Activated CD8-positive, alpha-beta memory T cell treated with anti-CD3 and anti-CD28 coated beads for 1 hour (primary cell): ENCODE measurements at places on chromosomes 2 and 18.

DNA sequence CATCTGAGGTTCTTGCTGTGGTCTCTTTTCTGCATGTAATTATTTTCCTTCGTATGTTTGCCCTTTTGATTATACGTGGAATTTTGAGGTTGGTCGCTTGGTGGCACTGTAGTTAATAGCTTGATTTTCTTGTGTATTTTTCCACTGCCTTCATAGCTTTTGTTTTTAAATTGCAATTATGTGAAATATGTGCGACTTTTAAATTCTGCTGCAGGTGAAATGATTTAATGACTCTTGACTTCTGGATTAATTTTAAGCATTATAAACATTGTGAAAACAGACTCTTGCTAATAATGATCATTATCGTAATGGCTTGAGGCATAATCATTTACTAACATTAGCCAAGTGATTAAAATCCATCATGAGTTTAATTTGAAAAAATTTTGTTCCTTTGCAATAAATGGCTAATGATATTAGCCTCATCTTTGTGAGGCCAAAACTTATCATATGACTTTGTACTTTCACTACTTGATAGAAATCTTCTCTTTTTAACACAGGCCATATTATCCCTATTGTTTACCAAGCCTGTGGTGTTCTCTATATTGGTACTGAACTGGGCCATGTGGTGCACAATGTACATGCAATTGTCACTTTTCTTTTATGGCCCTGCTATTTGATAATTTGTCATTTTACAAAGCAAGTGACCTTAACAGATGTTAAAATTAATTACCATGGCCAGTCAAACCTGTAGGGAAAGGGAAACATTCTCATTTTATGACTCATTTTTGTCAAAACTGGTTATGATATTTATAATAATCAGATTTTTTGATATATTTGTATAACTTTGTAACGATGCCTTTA is 62.8 kb upstream of the NEUROD1 start:
- no peak for DNase-seq

- no peak for DNase-seq
Observed at GRCh38 chr2:767440-767839, 90.2 kb upstream of the TMEM18 start.

- no peak for DNase-seq
Observed at GRCh38 chr18:50465211-50466153, 90.6 kb downstream of the SKA1 start.

DNA sequence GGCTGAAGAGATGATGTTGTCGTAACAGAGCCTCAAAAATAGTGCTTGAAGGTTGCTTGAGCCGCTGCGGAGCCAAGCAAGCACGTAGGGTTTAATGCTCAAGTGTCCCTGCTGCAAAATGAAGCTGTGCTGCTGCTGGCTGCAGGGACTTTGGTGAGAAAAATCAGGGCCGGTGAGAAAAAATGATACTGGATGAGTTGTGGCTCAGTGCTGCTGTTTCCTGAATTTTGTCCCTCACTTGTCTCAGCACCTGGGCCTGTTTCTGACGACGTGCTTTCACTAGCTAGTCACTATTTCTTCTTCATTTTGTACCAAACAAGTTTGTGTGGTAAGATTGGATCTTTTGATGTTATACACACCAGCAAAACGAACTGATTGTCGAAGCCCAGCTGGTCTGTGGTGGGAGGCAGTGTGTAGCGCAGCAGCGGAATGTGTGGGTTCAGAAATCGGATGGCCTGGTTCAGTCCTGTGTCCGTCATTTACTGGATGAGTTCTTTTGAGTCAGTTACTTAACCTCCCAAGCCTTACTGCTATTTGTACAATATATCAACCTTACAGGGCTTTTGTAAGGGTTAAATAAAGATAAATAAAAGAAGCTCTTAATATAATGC is 172.8 kb upstream of the FOSL2 start:
- no peak for DNase-seq

GRCh38 chr2:6864923-6865345 is 773 bp downstream of the CMPK2 start:
- no peak for DNase-seq

GRCh38 chr2:204480676-204481075 is 64.6 kb upstream of the PARD3B start:
- DNase-seq, result no peak

GRCh38 chr2:122704109-122704563 is 948.7 kb downstream of the TSN start:
- no peak for DNase-seq
